ENCODE measurements at places on chromosomes 7 and 10.

GRCh38 chr7:127935847-127936376, 95.3 kb downstream of the LRRC4 start:
- no peak for DNase-seq

DNA sequence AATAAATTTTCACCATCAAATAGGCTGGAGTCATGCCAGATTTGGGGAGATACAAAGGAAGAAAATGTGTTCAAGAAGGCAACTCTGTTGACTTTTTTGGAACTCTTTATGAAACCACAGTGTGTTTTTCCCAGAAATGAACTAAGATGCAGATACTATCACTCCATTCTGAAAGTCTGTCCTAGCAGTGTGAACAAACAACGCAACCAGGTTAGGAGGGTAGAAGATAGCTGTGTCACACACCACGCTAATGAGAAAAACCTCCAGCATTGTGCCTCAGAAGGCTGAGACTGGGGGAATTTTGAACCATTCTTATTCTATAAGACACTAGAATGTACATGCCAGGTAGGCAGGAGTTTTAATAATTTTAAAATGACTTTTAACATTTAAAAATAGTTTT, 15.9 kb upstream of the ATP6V0A4 start:
- no peak for DNase-seq

GRCh38 chr10:113435881-113436280, 117.0 kb upstream of the HABP2 start:
- DNase-seq = no peak

DNA sequence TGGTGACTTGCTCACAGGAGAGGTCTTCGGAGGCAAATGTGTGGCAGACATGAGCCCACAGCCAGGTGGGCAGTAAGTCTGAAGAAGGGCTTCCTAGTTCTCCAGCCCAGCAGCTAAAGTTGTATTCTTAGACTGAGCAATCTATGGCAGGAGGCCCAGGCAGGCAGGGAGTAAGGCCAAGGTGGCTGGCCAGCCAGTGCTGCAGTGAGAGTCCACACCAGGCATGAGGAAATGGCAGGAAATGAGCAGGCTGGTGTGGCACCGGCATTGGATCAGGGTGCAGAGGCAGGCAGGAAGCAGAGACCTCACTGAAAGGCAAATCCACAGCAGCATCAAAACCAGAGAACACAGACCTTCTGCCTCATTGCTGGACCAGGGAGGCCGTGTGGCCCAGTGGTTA, 84.6 kb upstream of the PDE1C start:
- DNase-seq = no peak

- no peak for DNase-seq
Measured at GRCh38 chr7:55348502-55348901, 16.6 kb upstream of the LANCL2 start.

DNA sequence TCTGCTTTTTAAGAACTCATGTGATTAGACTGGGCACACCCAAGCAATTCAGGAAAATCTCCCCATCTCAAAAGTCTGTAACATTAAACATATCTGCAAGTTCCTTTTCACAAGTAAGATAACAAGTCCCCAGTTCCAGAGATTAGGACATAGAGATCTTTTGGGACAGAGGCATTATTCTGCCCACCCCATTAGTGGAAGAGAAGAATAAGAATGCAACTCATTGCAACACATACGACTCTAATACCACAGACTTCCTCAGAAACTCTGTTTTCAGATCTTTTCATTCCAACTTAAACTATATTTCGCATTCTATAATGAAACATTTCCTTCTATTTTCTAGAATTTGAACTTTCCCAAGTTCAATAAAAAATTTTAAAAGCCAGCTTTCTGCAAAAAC, 137.7 kb downstream of the SEMA3C start:
- DNase-seq = no peak

Measured in CD8-positive, alpha-beta T cell (primary cell).